Activated T-cell treated with anti-CD3 and anti-CD28 coated beads for 24 hours (primary cell): ENCODE measurements at places on chromosomes 11 and 22.

DNA sequence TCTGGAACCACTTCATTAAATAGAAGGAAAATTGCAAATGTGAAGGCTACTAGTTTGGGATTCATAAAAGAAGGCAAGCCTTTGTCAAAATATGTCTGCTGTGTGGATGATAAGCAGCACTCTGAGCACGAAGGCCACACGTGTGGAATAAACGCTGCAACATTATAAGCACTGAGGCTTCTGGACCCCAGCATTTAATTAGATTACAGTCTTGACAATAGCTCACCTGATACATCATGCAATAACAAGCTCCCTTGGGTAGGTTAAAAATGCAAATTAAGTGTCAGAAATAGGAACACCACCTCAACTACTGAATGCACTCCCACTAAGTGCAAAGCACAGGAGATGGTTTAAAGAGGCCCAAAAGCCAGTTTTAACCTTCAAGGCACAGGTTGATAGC, 179.3 kb downstream of the LARGE1 start:
- no peak for DNase-seq

GRCh38 chr22:25127318-25127717, 72.3 kb upstream of the CRYBB3 start:
- DNase-seq: no peak

DNA sequence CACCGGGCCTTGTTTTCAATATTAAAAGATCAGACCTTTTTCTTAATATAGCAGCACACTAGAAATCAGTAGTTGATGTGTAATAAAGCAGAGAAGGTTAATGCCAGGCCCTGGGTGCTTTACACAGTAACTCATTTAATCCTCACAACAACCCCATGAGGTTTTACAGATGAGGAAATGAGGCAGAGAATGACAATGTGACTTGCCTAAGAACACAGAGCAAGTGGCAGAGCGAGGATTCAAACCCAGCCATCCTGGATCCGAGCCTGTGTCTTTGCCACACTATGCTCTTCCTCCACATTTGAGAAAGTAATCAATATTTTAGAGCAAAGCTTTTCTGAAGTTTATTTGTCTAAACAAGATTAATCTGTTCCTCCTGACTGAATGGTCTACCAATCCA, 7.2 kb downstream of the JAML start:
- DNase-seq: no peak

- no peak for DNase-seq
These were observed 28.3 kb upstream of the USP47 start for GRCh38 chr11:11813288-11813962.

DNA sequence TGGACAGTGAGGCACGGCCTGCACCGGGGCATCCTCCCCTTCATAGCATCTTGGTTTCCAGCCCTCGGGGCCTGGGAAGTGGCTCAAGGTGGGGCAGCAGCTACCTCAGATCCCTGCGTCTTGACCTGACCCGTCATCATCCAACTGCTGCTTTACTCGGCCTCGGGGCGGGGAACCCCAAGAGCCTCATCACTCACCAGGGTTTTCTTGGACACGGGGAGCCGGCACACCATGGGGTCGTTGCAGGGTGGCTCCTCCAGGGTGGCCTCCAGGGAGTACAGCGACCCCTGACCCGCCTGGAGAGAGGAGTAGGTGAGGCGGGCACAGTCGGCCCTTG, 651 bp downstream of the CTSF start:
- no peak for DNase-seq

GRCh38 chr22:35437049-35437448, 37.1 kb downstream of the MCM5 start:
- no peak for DNase-seq

DNA sequence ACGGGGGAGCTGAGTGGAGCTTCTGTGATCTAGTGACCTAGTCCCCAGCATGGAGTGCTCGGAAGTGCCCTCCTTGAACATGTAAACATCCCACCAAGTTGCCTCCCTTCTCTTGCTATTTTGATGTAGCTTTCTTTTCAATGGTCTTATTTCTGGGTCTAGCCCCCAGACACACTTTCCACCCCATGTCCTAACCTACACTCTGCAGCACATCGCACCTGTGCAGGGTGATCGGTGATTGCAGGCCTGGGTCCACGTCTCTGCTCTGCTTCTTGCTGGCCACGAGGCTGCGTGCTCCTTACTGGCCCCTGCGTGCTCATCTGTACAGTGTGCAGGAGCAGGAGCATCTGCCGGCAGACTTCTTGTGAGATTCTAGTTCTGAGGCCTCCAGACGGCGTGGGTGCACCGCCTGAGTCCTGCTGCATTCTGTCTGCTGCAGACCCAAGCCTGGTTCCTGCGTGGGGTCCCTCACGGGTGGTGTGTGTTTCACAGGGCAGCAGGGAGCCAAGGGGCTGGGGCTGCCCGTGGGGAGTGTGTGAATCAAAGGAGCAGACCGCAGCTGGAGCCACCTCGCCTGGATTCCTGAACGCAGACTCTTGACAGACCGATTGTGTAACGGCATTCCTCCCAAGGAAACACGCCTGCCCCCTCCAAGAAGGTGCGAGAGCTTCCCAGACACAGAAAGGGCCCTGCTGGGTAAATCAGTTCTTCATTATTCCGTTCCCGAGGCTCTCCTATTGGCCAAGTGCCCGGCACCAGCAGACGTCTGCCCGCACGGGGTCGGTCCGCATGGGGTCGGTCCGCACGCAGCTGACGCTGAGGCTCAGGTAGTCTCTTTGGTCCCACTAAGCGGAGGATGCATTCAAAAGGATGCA, 44.4 kb upstream of the MYEOV start:
- DNase-seq: no peak

GRCh38 chr11:99208813-99209212, 188.1 kb downstream of the CNTN5 start:
- no peak for DNase-seq

GRCh38 chr11:126400479-126400878, 45.0 kb downstream of the ST3GAL4 start:
- no peak for DNase-seq

GRCh38 chr11:29914203-29914930, 102.5 kb downstream of the KCNA4 start:
- no peak for DNase-seq

DNA sequence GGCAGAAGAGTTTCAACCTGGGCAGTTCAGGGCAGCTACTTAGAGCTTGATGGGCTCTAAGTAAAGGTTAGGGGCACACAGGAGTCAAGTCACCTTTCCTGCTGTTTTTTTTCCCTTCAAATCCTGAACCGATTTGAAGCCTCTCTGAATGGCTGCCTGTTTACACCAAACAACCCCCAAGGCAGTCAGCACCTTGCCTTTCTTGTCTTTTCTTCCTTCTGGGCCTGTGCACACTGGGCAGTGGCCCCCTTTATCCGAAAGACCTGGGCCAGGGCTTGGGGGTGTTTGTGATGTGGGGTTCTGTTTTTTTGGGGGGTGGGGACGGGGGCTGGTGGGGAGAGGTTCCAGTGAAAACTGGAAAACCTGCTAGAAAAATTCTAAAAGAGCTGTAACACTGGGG, 4.3 kb downstream of the RSPH14 start:
- DNase-seq: no peak

DNA sequence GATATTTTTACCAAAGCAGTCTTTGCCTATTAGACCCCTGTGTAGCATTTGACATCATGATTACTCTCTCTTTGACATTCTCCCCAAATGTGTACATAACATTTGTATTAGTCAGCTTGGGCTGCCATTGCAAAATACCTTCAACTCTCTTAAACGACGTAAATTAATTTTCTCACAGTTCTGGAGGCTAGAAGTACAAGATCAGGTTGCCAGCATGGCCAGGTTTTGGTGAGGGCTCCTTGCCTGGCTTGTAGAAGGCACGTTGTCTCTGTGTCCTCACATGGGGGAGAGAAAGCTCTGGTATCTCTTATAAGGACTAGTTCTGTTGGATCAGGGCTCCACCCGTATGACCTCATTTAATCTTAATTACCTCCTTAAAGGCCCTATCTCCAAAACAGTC, 12.3 kb upstream of the DLAT start:
- no peak for DNase-seq

- no peak for DNase-seq
These were observed 7.1 kb downstream of the SIGIRR start for GRCh38 chr11:407651-408123.

DNA sequence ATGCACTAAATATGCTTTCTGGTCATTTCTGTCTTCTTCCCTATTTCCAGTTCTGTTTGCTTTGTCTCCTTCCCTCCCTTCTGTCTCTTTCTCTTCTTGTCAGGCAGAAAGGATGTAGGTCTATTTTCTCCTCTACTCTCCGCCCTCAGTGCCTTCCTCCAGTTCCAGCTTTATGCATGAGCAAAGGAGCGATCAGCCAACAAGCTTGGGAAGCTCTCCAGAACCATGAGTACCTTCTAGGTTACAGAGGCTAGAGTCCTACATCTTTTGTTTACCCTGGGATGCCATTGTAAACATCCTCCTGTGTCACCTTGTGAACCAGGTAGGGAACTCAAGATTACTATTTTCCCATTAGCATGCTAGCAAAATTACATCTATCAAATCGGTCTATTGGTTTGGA, 7.9 kb upstream of the SPON1 start:
- DNase-seq: no peak

DNA sequence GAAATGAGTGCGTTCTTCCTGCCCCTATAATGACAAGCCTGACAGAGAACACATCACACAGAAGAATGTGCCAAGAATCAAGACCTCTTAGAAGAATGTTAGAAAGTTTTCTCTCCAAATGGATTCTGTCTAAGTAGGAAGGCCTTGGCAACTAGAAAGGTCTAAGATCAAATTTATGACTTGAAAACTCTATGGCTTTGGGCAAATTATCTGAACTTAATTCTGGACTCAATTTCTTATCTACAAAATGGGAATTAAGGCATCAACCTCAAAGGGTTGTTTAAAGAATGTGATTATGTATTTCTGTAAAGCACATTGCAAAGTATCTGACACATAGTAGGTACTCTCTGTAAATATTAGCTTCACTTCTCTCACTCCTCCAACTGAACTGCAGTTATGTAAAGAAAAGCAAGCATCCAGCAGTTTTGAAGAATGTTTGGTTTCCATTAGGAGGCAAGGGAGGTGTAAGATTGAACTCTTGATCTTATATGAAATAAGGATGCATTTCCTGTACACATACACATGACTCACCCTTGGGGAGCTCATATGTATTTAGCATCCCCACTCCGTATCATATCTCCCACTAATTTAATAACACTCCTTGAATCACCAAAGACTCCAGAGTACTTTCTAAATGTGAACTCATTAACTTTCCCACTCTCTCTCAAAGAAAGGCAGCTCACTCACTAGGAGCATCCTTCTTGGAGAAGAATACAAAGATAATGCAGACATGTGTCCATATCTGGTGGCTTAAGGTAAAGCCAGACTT, 77.6 kb downstream of the ETS1 start:
- DNase-seq: no peak

- no peak for DNase-seq
These were observed 86.7 kb downstream of the NTM start for GRCh38 chr11:131457163-131457562.

DNA sequence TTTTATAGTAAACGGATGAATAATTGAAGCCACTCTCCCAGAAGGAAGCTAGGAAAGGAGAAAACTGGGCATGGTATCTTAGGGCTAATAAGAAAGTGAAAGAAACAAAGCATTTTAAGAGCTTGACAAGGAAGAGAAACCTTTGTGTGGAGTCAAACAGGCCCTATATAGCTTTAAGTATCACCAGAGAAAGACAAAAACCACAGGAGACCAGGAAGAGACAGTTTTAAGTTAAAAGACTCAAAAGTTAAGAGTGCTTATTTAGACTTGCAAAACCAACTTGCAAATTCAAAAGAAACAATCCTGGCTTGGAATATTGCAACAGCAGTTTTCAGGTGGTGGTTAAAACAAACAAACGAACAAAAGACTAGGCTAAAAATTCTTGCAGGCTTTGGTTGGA, 3.4 kb downstream of the PAK1 start:
- DNase-seq: no peak

GRCh38 chr11:123211981-123212380, 16.9 kb upstream of the CLMP start:
- DNase-seq: no peak

DNA sequence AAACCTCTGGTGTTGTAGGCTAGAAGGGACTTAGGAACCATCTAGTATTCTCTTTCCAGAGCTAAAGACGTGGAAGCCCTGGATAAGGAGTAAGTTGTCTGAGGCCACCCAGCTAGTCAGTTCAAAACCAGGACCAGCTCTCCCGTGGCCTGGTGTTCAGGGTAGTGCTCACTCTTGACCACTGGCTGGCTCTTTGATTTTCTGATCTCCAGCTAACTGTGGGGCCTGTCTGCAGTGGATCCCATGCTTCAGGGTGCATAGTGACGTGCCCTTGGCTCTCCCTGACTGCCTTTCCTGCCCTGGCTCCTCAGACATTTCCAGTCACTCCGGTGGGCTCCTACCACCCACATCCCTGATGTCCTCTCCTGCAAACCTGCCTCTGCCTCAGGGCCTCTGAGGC, 1.3 kb downstream of the CLMP start:
- DNase-seq: no peak

DNA sequence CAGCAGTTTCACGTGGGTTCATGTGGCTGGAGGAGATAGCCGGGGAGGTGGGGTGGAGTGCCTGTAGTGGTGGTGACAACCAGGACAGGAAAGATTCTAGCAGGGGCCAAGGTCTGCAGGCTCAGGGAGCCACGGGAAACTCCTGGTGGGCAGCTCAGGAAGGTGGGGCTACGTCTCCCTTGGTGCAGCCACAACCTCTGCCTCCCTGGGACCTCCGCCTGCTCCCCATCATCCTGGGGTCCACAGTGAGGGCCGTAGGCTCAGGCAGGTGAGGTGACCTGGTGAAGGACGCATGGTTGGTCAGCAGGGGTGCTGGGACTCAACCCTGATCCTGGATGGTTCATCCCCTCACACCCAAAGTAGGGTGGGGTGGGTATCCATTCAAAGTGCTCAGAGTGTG, 524.1 kb downstream of the TBC1D22A start:
- no peak for DNase-seq

DNA sequence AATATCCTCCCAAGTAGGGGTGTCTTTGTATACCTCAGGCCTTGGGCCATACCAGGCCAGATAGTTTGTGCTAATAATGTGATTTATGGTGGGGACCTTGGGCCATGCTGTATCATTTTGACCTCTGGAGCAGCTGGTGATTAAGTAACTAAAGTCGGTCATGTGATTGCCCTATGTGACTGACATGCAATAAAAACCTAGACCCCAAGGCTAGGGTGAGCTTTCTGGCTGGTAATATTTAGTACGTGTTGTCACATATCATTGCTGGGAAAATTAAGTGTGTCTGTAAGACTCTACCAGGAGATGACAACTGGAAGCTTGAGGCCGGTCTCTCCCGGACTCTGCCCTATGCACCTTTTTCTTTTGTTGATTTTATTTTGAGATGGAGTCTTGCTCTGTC, 12.6 kb upstream of the TFIP11 start:
- DNase-seq: no peak
